ENCODE measurements at places on chromosomes 13 and 19. TPM values are rescaled to one million over a fixed set of nuclear protein-coding genes. Genes with fewer than 3 reads are reported as not detected.

DNA sequence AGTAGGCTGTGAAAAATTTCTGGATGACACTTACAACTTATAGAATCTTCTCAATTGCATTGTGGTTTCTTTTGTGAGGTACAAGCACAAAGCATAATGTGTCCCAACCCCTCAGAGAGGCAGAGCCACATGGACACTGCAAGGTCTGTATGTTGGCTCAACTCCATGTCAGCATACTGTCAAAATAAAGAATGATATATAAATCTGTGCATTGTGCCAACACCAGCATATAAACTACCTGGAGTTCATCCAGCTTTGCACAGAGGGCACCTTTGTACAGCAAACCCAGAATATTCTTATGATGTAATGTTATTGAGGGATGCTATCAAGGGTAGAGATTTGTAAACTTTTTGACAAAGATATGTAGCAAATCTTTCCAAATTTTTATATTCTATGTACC is 1065.8 kb upstream of the MIR17HG start:
- no peak for DNase-seq

DNA sequence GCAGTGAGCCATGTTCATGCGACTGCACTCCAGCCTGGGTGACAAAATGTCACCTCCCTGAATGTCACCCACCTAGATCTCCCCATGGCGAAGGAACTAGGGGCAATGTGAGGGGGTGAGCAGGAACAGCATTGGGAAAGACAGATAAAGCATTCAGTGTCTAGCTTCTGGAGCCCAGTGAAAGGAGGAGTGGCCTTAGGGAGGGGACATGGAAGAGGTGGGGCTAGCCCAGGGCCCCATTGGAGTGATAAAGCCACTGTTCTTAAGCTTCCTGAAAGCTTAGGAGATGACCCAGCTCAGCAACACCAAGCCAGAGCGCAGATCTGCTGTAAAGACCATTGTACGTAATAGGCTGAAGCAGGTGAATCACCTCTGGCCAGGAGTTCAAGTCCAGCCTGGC is 13.0 kb upstream of the KCNN1 start:
- DNase-seq = peak; percentile 43

DNA sequence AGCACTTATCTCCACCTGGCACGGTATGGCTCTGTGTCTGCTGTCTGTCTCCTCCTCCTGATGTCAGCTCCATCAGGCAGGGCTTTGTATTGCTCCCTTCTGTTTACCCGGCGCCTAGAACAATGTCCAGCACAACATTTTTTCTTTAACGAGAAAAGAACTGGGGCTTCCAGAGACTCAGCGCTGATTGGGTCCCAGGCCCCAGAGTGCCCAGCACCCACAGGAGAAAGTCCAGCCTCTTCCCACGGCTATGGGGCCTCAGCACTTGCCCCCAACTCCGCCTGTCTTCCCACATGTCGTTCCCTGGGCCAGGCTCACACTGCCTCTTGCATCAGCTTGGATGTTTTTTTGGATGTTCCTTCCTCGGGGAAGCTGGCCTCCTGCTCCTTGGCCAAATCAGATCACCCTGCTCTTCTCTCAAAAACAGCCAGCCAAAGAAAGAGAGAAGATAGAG is 6.9 kb downstream of the MYPOP start:
- no peak for DNase-seq

- no peak for DNase-seq
Measured at GRCh38 chr19:18221815-18222725, 4.2 kb downstream of the PDE4C start.

The WDR88 gene
- not detected for total RNA-seq
